Endothelial cell (in vitro differentiated cells): ENCODE measurements at places on chromosomes 2 and 18.

- DNase-seq = no peak
Observed at GRCh38 chr2:37911296-37911873, 13.7 kb upstream of the RMDN2 start.

DNA sequence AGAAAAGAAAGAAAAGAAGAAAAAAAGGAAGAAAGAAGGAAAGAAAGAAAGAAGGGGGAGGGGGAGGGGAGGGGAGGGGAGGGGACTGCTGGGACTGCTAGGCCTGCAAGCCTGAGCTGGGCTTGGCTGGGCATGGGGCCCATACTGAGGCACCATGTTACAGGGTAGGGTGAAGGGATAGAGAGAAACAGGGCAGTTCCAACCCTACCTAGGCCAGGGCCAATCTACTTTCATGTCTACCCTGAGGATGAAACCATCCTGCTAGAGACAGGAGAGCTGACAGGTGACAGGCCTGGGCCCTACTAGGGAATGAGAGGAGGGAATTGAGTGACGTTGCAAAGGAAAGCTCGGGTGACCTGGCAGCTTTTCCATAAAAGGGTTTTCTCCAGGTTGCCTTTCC lies 41.7 kb downstream of the TEX44 start:
- DNase-seq = no peak

DNA sequence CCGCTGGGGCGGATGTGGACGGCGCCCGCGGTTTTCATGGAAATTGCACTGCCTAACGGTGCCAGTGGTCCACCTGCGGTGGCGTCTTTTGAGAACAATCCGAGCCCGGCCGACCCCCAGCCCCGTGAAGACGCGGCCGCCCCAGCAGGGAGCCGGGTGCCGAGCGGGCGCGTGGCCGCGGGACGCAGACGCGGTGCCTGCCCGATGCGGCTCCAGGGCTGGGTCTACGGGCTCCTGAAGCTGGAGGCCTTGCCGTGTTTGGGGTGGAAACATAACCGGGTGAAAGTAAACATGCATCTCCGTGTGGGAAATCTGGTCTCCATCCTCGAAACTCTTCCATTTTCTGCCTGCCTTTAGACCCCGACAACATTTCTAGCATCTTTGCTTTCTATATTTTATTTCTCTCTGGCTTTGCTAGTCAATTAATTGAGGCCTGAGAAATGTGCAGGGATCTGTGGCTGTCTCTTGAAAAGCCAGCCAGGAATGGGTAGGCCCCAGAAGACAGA lies 572 bp downstream of the INPP4A start:
- DNase-seq = no peak

- no peak for DNase-seq
Observed at GRCh38 chr2:234932591-234933168, 19.1 kb upstream of the SH3BP4 start.

GRCh38 chr2:160574468-160575140 lies 81.0 kb upstream of the RBMS1 start:
- DNase-seq = no peak

GRCh38 chr2:119873350-119874315 lies 113.9 kb downstream of the PTPN4 start:
- no peak for DNase-seq

- no peak for DNase-seq
Observed at GRCh38 chr18:76482971-76483691, 11.9 kb downstream of the ZNF516 start.
